NT2/D1 (cell line): ENCODE measurements at places on chromosomes 16 and 17.

GRCh38 chr17:37312137-37312923, 63.5 kb upstream of the C17orf78 start:
- no peak for DNase-seq

GRCh38 chr16:69942099-69942491, 9.0 kb upstream of the CLEC18A start:
- no peak for DNase-seq

DNA sequence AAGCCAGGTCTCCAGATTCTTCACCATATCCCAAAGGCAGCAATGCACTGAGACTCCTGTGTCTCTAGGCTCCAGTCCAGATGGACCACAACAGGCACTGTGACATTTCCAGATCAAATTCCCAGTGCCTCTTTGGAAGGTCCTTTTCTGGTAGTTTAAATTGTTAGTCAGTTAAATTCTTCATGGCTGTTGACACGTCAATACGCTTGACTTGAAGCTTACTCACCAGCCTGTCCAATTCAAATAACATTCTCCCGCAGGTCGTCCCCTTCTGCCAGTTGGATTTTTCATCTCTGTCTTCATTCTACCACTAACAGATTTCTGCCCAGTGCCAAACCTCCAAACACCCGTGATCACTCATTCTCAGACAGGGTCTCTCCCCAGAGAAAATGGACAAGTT, 86.7 kb downstream of the SHISA9 start:
- no peak for DNase-seq

DNA sequence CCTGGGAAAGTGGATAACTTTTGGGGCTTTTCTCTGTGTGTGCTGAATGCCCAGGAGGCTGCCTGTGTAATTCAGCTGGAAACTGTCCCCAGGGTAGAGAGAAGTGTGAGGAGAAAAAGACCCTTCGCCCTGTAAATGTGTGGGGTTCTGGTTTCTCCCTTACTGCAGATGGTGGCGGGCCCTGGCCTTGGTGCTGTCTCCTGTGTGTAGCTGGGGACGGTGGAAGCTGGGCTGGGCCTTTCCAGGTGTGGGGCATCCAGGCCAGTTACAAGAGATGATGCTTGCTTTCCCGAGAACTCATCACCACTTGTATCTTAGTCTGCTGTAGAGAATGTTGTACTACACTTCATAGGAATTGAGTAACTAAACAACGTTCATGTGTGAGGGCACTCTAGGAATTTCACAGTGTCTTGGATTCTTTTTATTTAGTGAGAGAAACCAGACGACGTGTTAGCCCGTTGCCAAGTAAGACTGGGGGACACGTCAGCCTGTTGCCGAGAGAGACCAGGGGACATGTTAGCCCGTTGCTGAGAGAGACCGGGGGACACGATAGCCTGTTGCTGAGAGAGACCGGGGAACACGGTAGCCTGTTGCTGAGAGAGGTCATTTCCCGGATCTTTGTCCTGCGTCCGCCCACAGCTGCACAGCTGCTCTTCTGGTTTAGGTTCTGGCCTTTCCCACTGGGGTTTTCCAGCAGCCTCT, 43.1 kb downstream of the TBCD start:
- DNase-seq: no peak

- no peak for DNase-seq
Measured at GRCh38 chr17:36661047-36661666, 59.8 kb downstream of the MRM1 start.

DNA sequence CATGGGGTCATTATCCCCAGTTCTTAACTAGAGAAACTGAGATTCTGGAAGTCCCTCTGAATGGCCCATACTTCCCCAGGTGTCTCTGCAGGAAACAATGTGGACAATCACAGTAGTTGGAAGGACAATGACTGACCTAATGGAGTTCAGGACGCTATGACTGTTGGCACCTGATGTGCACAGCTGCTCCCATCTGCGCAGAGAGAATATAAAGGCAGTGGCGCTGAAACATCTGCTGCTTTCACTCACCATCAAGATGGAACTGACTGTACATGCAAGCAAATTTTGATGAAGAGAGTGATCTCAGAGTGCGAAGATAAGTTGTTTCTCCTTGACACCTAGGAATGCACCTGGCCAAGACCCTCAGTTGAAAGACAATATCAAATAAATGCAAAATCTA, 395.7 kb upstream of the ASIC2 start:
- no peak for DNase-seq

- DNase-seq: no peak
Measured at GRCh38 chr16:84132527-84133285, 12.3 kb downstream of the HSDL1 start.

GRCh38 chr16:74775255-74775654, 635 bp upstream of the FA2H start:
- no peak for DNase-seq
